A172 (cell line): ENCODE measurements at places on chromosomes 6 and 20. TPM values are rescaled to one million over a fixed set of nuclear protein-coding genes. Genes with fewer than 3 reads are reported as not detected.

TNFRSF6B gene
- 2.4 and 3.4 TPM in 2 replicates for total RNA-seq

TBXT gene
- total RNA-seq, result not detected in 2 replicates

GLO1 gene
- 313 and 315 TPM in 2 replicates for total RNA-seq

DNA sequence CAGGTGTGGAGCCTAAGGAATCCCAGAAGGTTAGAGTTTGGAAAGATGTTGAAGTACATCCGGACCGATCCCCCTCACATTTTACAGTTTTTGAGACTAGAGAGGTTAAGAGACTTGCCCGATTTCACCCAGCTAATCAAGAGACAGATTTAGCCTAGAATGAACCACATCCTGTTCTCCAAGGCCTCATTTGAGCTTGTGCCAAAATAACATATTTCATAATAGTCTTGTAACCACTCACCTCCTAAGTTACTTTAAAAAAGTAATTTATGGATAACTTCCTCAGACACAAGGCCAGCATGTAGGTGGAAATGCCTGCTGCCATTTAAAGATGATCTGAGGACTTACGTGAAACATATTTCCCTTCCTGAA, 39.8 kb upstream of the ARHGAP18 start:
- peak; percentile 84 for DNase-seq

KHDC1L gene
- not detected in 2 replicates for total RNA-seq

- no peak for DNase-seq
Observed at GRCh38 chr6:68652117-68652536, 17.0 kb downstream of the ADGRB3 start.

DNA sequence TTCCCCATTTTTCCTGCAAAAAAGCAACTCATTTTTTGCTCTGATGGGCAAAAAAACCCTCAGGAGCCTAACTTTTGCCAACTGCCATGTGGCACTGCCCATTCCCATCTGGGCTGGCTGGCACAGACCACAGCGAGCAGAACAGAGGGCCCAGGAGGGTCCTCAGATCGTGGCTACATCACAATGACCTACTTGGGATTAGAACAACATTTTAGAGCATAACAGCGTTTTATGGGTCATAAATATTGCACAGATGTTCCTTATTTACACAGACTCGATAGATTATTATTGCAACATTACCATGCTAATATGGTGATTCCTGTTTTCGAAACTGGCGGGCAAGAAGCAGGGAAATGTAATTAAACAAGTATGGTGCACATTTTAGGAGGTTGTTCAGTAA, 28.0 kb downstream of the PTPRT start:
- no peak for DNase-seq
